IPS DF 6.9 (cell line): ENCODE measurements at places on chromosomes 1 and 21.

DNA sequence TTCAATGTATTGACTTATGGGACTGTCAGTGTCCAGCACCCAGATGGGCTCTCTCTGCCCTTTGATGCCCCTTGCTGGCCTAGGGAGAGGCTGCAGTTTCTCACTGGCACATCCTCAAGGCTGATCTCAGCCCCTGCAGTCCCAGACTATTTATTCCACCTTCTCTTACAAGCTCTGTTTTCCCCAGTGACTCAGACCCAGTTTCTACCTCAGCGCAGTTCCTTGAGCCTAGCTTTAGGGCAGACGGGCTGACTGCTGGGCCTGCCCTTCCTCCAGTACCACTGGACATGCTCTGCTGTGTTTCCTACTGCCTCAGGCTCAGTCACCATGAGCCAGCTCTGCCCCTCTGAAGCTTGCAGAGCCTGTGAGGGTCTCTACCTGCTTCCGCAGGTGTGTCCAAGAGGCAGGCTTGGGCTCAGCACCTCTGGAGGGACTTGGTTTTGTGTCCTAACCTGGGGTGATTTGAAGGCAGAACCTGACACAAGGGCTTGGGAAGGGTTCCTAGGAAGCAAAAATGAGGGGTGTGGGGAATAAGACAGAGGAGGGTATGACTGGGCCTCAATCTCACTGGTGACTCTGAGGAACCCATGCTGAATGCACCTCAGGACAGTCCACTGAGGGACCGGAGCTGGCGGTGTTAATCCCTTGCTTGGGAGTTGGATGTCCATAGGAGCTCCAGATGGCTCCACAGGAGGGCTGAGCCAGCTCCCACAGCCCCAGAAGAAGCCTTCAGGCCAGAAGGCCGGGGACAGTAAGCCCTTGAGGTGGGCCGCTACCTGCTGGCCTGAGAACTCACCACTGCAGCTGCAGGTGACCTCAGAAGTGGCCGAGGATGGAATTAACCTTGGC, 689.9 kb downstream of the MATN1 start:
- DNase-seq = no peak

DNA sequence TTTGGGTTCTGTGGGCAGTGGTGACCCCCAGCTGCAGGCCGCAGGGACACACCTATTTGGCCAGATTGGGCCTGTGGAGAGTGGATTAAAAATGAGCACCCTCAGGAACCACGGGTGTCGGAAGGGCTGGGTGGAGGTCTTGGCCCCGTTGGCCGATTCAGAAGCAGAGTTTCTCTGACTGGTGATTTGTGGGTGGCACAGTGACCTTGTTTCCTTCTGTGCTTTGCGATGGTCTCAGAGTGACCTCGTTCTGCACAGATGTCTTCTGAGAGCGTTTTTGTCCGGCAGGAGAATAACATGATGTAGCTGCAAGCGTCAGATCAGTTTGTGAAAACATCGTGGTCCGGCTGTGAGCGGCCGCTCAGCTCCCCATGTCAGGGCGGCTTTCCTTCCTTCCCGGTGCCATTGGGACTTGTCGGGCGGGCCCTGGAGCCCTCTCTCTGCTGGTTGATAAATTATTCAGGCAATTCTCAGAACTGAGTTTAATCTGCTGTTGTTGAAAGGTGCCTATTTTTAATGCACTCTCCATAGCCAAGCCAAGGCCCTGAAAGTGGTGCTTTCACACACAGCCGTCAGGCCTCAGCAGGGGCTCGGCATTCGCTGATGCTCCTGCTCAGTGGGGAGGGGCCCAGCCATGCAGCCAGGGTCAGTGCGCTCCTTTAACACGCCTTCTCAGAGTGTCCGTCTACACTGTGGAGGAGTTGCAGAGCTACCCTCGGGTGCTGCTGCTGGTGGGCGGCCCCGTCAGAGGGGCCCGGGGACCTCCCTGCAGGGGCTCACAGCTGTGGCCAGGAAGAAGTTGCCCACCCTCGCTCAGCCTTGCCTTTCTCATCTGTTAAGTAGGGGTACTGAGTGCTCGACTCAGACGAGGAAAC, 26.8 kb downstream of the TRPM2 start:
- no peak for DNase-seq

- DNase-seq = peak; percentile 66
These were observed 25.3 kb downstream of the A3GALT2 start for GRCh38 chr1:33295450-33296081.

- DNase-seq = no peak
These were observed 79.0 kb upstream of the IFFO2 start for GRCh38 chr1:19035377-19036040.

DNA sequence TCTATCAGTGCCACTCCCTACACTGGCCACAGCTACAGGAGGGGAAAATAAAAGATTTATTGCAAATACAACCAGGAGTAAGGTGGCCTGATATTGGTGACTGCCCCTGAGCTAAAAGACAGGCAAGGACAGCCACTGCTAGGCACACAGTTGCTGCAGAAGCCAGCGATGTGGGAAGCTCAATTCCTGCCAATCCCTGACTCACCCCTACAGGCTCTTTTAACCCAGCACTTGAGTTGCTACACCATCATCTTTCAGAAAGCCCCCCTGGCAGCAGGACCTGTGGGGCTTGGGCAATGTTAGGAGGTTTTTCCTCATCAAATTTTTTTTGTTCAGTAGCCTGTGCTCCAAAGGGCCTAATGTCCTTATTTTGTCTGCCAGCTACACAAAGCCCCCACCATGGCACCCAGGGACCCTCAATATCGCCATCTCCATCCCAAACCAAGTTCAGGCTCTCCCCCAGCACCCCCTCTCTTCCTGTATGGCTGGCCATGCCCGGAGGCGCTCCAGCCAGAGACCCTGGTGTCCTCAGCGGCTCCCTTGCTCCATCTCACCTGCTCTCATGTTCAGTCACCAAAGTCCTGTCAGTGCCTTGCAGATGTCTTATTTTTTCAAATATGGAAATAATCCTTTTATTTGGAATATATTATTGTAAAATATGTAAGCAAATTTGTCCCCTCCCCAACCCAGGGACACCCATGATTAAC, 13.4 kb downstream of the CLEC20A start:
- DNase-seq = no peak

DNA sequence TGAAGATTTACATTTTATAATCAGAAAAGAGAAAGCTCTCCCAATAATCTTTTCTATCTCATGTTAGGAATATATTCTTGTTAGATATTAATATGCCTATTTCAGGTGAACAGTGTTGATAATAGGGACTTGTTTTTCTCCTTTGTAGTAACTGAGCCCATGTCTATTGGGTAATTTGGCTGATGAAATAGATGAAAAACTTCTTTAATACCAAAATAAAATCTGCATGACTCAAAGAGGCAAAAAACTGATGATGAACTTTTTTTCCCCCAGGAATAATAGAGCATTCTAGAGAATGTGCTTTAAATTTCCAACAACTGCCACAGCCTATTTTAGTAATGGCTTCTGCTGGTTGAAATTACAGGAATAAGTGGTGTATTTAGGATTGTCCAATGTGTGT, 178.9 kb upstream of the GREM2 start:
- no peak for DNase-seq

DNA sequence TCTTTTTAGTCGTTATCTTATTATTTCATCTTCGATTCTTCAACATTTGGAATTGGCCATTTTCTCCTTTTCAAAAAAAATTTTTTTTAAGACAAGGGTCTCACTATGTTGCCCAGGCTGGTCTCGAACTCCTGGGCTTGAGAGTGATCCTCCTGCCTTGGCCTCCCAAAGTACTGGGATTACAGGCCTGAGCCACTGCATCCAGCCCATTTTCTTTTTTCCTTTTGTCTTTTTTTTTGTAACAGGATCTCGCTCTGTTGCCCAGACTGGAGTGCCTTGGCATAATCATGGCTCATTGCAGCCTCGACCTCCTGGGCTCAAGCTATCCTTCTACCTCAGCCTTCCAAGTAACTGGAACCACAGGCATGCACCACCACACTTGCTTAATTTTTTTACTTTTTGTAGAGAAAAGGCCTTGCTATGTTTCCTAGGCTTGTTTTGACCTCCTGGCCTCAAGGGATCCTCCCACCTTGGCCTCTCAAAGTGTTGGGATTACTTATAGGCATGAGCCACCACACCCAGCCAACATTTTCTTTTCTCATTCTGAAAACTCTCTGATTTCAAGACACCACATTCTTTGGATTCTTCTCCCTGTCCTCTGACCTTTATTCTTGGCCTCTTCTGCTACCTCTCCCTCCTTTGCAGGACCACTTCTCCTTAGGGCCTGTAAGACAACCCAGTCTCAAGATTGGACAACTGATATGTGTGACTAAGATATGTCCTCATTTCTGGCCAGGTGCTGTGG, 6.0 kb upstream of the MAP1LC3C start:
- no peak for DNase-seq

GRCh38 chr21:44991538-44992483, 52.0 kb downstream of the SLX9 start:
- no peak for DNase-seq

- DNase-seq = no peak
These were observed 9.4 kb downstream of the NCSTN start for GRCh38 chr1:160352555-160352954.

DNA sequence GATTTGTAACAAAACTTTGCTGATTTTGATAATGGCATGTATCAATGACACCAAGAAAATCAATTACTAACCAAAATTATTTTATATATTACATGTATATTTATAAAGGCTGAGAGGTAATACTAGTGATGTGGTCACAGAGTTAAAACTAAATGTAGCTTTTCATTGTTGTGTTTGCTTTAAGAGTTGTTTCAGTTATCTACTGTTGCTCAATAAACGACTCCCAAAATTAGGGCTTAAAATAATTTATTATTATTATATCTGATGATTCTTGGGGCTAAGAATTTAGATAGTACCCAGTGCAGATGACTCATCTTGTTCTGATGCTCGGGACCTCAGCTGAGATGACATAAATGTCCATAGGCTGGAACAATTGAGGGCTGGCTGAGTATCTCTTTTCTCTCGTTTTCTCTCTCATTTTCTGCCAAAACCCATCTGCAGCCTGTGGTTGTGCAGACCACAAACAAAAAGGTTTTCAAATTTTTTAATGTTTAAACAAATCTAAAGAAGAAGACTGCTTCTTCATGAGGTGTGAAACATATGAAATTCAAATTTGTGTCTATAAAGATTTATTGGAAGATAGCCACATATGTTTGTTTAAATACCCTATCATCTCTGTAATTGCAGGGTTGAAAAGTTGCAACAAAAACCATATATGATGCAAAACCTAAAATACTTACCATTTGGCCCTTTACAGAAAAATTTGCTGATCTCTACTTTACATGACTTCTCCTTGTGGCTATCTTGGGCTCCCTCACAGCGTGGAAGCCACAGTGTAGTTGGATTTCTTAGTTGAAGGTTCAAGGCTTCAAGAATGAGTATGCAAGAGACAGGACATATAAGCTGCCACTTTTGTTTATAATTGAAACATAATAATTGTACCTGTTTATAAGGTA, 14.8 kb upstream of the PTPRC start:
- DNase-seq = no peak

- no peak for DNase-seq
These were observed 55.9 kb downstream of the DISP3 start for GRCh38 chr1:11534846-11535245.
